ENCODE measurements at places on chromosomes 7 and 10.

- no peak for DNase-seq
These were observed 11.1 kb downstream of the GPR22 start for GRCh38 chr7:107480932-107481331.

GRCh38 chr10:3687510-3688081 lies 97.4 kb downstream of the KLF6 start:
- no peak for DNase-seq

GRCh38 chr7:30246392-30246791 lies 38.0 kb upstream of the ZNRF2 start:
- no peak for DNase-seq

- no peak for DNase-seq
These were observed 24.7 kb downstream of the PNLIPRP3 start for GRCh38 chr10:116452338-116452720.

- no peak for DNase-seq
These were observed 33.2 kb upstream of the NAMPT start for GRCh38 chr7:106317971-106318370.

DNA sequence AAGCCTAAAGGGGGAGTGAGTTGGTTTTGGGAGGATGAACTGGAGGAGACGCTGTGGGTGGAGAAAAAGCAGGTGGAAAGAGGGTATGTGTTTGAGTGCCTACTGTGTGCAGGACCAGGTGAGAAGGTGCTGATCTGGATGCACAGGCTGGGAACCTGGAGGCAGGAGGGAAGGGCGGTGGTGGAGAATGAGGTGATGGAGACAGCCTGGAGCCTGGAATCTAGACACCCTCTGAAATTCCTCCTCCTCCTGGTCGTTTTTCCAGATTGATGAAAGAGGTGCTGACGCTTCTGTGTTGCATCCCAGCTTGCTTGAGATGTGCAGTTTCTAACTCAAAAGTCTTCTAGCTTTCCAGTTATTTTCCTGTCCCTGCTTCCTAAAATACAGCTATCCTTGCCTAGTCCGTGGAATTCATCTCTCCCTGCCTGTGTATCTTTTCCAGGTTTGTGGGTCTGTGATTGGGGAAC lies 67.5 kb downstream of the LRMDA start:
- no peak for DNase-seq

DNA sequence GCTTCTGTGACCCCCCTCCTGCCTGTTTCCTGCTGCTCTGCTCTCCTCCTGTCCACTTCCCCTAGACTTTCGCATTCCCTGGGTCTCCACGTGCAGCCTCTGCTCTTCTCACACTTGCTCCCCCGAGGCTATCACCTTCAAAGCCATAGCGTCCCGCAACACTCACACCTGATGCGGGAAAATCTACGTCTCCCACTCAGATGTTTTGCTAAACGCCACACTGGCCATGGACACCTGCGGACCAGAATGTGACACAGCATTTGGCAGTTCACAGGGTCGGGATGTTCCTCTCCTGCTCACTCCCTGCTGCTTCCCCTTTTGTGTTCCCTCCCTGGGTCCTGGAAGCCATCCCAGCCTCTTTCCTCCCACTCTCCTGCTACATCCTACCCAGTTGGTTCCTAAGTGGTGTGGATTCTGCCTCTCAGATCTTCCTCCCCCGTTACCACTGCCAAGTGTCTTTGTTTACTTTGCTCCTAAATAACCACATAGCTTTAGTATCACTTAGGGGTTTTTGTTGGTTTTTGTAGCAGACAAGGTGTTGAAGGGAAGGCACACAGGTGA lies 33.7 kb upstream of the RBM33 start:
- no peak for DNase-seq

GRCh38 chr10:30057421-30057841 lies 2.0 kb downstream of the JCAD start:
- no peak for DNase-seq

DNA sequence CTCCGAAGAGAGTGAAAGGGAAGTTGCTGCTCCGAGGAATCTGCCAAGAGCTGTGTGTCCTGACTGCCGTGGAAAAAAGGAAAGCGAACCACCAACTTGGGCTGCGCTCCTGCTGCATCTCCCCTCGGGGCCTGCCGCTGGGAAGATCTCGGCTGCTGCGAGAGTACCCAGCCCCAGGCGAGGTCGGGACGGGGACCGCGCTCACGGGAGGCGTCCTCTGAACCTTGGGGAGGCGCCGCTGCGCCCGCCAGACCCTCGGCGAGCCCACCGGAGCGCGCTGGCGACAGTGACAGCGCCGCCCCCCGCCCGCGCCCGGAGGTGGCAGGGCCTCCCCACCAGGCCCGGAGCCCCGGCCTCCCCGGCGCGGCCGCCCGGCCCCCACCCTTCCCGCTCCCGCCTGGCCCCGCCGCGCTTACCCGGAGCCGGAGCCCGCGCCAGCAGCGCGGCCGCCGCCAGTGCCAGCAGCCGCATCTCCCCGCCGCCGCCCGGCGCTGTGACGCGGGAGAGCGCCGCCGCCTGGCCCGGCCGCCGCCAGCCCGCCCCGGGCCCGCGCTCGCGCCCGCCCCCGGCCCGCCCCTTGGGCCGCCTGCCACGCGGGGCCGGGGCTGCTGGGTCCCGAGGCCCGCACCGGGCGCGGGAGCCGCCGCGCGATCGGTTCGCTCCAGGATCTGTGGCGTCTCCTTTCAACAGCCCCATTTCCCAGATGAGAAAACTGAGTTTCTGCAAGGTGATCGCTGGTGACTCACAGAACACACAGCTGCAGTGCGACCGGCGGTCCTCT lies at the start of gene VSTM4:
VSTM4 (minus strand) TSS at position 508 of the 781 bp plus-strand sequence; CDS start at position 471, 37 bp downstream.
- DNase-seq: no peak

GRCh38 chr7:54813398-54813797 lies 54.4 kb upstream of the SEC61G start:
- DNase-seq: no peak

DNA sequence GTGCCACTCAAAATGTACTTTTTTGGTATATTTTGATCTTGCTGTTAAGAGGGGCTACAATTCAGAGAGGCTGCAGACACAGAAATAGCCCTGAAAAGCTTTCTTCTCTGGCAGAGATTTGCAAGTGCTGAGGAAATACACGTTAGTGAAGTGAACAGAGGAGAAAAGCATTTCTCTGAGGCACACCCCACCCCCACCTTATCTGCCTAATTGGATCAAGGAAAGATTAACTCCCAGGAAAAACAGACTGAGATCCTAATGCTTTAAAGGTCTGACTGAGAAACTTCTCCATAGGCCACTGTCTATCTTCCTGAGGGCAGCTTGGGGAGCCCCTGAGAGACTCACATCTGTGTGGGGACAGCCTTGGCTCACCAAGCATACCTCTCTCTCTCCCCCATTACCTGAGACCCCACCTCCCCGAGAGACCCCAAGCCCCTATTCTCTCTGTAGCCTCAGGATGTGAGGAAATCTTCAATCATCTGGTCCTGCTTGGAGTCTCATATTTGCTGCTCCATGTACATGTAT lies 14.8 kb upstream of the AKR1C3 start:
- no peak for DNase-seq

- DNase-seq: no peak
These were observed 243.0 kb upstream of the FZD8 start for GRCh38 chr10:35885076-35885475.

- DNase-seq: no peak
These were observed 62.7 kb downstream of the ADCYAP1R1 start for GRCh38 chr7:31114593-31115343.

DNA sequence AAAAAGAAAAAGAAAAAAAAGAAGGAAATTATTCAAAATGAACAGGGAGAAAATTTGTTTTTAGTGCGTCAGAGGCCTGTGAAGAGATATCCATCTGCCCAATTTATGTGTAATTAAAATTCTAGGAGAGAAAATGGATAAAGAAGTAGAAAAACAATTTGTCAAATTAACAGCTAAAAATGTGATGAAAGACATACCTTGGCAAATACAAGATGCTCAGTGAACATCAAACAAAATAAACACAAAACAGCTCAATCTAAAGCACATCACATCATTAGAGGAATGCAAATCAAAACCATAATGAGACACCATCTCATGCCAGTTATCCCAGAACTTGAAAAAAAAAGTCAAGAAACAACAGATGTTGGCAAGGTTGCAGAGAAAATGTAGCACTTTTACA lies 472.8 kb downstream of the PAXIP1 start:
- DNase-seq: no peak

DNA sequence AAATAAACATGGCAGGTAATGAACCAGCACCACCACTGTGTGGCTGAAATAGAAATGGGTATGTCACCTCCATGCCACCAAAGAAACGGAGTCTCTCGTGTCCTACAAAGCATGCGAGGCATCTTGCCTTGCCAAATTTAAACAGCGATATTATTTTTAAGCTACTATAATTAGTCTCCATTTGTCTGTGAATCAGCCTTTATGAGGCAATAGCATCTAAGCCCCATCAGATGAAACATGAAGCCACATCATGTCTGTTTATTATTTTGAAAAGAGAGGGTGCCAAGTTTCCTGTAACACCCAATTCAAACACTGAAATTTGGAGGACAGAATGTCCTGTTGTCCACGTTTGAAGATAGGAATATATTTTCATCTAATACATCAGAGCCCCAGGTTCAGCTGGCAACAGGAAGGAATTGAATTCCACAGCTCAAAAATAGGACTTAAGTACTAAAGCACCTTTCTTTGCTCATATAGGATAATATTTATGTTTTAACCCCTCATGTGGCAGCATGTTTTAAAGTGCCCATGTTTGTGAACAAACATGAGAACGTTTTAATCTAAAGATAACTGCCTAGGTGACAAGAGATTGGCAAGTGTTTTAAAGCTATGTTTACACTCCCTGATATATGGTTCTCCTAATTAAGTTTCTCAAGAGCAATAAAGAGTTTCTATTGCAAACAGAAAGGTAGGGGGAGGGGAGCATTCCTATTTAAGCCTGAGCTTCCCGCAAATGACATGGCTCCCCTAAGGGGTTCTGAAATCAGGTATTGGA lies 86.8 kb downstream of the SORBS1 start:
- no peak for DNase-seq

DNA sequence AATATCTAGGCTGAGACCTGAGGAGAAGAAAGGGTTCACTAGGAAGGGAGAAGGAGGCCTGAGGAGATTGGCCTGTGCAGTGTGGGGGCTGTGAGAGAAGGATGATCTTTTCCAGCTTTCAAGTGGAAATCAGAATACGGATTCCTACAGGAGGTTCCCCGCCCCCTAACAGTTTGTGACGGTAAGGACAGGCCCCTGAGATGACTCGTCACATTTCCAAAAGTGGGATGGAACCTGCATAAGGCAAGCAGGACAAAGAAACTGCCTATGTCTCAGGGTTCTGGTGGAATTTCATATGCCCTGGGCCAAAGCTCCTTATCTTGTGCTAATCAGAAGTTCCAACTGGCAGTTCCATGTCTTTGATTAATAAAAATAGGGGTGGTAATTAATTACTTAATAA lies 275.6 kb downstream of the SNX10 start:
- no peak for DNase-seq

DNA sequence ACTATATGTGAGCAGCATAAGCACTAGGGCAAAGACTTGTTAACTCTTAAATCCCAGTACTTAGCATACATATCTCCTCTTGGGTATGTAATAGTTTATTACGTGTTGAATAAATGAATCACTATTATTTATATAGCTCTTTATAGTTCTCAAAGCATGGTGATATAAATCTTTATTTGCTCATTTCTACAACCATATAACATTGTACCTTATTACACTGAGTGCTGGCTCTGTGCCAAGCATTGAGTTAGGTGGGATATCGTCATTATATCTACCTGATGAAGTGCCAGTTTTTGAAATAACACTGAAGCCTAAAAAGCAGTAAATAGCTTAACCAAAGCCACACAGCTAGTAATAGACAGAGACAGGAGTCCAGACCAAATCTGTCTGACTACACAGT lies 27.9 kb downstream of the AHR start:
- no peak for DNase-seq

GRCh38 chr7:150503581-150503980 lies 11.1 kb upstream of the GIMAP7 start:
- no peak for DNase-seq

DNA sequence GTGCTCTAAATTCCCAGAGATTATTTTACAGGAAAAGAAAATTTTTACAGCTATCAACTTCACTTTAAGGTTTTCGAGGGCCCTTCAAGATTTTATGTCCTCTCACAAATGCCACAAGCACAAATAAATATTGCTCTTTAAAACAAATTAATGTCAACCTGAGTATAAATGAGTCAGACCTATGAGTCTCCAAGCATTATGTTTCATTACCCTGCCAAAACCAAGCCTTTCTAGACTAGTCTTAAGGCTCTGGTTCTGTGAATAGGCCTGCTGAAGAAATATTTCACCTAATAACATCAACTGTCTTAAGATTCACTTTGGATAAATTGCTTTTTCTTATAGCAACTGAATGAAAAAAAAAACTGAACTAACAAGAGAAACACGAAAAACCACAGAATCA lies 153.0 kb downstream of the PDE1C start:
- DNase-seq: no peak

DNA sequence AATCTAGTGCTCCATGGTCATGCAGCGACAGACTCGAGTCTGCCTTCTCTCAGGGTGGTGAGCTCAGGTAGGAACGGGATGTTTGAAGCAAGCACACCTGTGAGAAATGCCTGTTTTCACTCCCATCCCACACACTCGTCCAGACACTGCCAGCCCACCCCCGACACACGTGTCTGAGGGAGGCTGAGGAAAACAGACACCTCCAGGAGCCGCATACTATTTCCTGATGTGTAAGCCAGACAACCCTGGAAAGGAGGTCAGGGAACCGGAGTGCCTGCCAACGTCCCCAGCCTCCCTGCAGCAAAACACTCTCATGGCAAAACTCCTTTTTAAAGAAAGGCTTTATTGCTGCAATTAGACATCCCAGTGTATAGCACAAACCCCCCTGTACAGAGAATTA lies 80.2 kb downstream of the ALOX5 start:
- no peak for DNase-seq

- no peak for DNase-seq
These were observed 1652.7 kb upstream of the LRRTM3 start for GRCh38 chr10:65273115-65273514.

DNA sequence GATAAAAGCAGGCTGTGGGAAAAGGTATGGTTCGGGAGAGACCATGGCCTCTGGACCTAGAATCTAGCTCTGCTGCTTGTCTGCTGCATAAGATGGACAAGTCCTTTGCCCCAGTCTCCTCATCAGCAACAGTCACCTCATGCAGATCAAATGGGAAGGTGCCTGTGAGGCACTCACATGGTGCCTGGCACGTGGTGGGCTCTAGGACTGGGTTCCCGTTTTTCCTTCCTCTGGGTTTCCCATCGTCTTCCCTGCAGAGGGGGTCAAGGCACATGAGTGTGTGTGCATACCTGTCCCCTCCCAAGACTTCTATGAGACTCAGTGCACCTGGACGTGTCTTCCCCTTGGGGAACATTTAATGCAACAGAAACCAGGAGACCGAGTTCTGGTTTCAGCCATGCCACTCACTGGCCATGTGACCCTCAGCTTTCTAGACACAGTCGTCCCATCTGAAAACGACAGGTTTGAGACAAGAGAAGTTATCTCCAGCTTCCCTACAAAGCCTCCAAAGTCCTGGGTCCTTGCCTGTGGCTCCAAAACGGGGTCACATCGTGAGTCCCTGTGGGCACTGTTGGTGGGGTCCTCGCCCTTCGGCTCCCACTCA lies 95.9 kb upstream of the NPTX2 start:
- no peak for DNase-seq

GRCh38 chr10:72145657-72146056 lies 57.3 kb upstream of the SPOCK2 start:
- DNase-seq: no peak

- DNase-seq: no peak
These were observed 120.4 kb upstream of the FZD8 start for GRCh38 chr10:35762311-35763030.

GRCh38 chr10:129888784-129889616 lies 75.1 kb downstream of the EBF3 start:
- DNase-seq: peak; percentile 27

Measured in activated CD8-positive, alpha-beta memory T cell treated with anti-CD3 and anti-CD28 coated beads for 48 hours (primary cell).